ENCODE measurements at places on chromosomes 4 and X.

DNA sequence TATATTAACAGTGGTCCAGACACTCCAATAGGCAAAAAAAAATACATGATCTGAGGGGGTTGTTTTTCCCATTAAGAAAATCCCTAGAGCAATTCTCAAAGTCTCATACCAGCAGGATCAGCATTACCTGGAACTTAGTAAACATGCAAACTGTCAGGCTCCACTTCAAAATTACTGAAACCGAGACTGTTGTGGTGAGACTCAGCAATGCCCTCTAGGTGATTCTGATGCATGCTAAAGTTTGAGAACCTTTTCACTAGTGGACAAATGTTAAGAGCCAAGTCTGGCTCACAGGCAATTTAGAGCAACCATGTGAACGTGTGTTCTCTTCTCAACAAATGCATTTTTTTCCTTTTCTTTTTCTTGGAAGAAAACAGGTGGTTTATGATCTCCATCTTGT lies 30.2 kb downstream of the NEK1 start:
- DNase-seq, result no peak

DNA sequence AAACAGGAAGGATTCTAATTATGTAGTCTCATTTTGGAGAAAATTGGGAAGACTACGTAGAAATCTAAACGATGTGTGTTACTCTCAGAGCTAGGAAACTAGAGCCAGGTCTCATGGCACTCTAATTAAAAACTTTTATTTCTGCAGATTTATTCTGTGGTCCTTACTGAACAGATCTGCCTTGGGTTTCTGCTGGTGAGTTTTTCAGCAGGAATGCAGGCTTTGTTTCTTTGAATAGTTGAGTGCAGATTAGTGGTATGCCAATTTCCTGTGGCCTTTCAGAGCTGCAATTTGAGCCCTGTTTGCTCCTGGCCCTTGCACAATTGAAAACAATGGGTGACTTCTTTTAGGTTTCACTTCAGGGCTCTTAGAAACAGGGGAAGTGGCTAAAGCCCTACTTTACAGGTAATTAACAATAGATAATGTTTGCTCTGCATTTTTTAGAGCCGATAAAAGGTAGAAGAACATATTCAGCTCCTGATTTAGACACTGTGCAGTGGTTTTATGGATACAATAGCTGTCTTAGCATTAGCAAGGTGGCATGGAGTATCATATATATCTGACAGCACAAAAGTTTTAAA lies 21.8 kb downstream of the SPRY1 start:
- no peak for DNase-seq

- DNase-seq, result no peak
These were observed 959 bp upstream of the REST start for GRCh38 chr4:56906489-56907393.

DNA sequence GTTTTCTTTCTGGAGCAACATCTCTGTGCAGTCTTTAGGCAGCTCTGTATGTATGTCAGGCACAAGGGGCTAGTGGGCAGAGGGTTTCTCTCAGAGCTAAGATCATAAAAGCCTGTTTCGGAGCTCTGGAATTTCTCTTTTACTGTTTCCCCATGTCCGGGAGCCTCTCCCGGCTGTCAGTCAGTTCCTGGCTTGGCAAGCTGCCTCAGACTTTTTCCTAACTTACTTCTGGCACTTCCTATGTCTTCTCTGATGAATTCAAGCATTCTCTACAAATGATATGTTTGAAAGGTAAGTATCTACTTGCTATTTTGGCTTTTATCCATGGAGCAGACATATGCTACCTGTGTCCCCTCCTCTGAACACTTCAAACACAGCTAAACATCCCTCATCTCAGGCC lies 129.3 kb upstream of the PGRMC2 start:
- no peak for DNase-seq

- DNase-seq, result peak; percentile 2
These were observed 189.1 kb upstream of the RBPJ start for GRCh38 chr4:26131711-26132110.

DNA sequence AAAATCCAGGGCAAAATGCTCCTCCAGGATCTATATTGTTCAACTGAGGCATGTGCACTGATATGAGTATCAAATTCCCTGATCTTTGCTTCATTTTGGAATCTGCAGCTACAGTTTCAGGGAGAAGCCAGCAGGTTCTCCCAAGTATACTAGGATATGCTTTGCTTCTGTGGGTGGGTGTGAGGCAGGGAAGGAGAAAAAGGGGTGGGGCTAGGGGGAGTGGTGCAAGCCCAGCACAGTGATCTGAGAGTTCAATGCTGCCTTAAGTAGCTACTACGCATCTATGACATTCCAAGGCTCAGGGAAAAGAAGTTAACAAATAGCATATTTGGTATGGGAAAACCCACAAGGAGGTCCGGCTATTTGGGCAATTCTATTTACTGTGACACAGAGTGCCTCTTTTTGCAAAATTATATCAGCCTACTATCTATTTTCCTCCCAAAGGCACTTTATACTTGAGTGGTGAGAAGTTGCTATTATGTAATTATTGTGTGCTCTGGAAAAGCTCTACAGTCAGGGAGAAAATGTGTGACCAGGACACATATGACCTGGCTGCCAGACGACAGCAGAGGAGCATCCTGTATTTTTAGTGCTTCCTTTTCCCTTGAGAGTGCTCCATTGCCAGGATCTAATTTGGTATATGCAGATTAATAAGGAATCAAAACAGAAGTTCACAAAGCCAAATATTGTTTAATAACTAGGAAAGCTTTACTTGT lies 162.0 kb downstream of the RNF150 start:
- no peak for DNase-seq

DNA sequence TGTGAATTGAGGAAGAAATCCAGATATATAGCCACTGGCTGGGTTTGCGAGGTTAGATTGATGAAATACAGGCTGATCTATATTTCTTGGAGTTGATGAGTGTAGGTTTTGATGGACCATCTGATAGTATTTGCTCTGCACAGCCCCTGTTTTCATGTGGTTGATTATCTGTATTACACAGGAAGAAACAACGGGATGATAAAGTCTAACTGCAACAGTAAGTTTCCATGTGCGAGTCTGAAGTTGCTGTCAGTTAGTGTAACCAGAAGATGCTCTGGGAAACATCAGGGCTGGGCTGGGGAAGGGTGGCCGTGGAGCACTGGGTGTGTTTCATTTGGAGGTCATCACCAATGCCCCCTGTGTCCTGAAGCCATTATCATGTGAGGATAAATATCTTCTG lies 148.4 kb upstream of the SFRP2 start:
- DNase-seq, result no peak

GRCh38 chrX:75603833-75604232 lies 81.0 kb upstream of the ZDHHC15 start:
- no peak for DNase-seq

- no peak for DNase-seq
These were observed 15.7 kb downstream of the OFD1 start for GRCh38 chrX:13750204-13750603.

DNA sequence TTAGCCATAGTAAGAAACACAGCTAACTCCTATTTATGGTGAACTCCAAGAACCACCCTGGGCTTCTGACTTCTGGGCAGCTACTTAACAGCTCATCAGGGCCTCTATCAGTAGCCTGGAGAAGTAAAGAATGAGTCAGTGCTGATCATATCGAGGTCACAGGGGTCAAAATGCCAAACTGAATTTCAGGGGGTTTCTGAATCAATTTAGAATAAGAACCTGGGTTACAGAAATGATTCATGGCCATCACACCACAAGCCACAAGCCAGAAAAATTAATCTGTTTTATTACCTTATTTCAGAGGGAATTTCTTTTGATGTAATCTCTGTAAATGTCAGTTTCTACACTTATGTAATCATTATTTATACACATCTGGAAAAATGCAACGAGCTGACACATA lies 64.4 kb downstream of the CHST7 start:
- no peak for DNase-seq

- DNase-seq, result no peak
These were observed 39.3 kb downstream of the DOCK11 start for GRCh38 chrX:118534716-118535493.

DNA sequence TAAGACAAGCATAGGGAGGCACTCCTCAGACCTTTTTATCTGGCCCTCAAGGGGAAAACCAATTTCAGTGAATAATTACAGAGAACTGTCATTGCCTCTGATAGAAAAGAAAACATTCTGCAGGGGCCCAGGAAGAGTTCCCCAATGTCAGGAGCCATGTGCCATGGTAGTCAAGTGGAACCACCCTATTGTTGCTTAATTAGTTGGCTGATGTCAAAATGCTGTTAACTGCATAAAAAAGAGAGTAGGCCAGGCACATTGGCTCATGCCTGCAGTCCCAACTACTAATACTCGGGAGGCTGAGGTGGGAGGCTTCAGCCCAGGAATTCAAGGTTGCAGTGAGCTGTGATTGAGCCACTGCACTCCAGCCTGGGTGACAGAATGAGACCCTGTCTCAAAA lies 28.6 kb upstream of the OGT start:
- DNase-seq, result no peak

DNA sequence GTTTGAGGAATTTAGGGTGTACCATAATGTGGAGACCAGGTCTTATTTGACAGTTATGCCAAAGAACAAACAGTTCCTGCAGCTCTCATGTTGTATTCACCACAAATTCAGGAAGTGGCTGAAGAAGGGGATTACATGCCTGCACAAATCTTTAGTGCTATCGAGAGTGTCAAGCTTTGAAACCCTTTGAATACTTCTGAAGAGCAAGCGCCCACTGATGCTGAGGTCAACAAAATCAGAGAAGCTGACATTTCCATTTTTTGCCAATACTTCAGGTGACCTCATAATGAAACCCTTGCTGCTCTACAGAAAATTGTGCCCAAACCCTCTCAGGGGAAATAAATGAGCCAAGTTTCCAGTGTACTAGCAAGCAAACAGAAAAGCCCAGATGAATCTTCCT lies 28.4 kb downstream of the PAK3 start:
- DNase-seq, result no peak

- no peak for DNase-seq
These were observed 452.0 kb downstream of the GBA3 start for GRCh38 chr4:23144707-23145106.

GRCh38 chr4:6405397-6405706 lies 67.1 kb downstream of the PPP2R2C start:
- no peak for DNase-seq

DNA sequence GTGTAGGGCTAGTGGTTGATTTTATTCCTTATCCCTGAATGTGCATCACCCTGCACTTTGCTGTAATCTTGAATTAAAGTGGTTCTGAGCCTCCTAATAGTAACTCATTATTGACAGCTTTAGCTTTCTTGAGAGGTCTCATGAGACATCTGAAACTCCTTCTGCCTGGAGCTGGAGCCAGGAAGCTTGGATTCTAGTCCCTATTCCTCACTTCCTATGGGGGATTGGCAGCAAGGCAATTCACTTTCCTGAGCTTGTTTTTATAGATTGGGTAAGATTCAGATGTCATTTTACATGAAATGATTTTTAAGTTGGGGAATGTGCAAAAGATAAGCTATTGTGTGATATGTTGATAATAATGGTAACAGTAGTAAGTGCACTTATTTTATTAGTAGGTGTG lies 17.1 kb upstream of the ETNPPL start:
- no peak for DNase-seq

DNA sequence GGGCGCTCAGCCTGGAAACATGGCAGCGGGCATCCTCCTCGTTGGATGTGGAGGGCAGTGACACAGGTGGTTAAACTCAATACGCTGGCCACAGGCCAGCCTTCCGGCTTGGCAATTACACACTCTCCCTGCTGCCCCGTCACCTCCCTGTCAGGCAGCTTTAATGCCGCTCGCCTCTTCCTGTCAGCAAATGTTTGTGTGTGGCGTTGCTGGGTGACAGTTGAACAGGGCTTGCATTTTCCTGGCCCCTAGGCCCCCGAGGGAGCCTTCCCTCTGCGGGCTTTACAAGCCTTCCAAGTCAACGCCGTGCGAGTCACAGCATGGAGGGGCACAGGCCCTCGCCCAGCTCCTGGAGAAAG lies 620.0 kb downstream of the BCOR start:
- no peak for DNase-seq

DNA sequence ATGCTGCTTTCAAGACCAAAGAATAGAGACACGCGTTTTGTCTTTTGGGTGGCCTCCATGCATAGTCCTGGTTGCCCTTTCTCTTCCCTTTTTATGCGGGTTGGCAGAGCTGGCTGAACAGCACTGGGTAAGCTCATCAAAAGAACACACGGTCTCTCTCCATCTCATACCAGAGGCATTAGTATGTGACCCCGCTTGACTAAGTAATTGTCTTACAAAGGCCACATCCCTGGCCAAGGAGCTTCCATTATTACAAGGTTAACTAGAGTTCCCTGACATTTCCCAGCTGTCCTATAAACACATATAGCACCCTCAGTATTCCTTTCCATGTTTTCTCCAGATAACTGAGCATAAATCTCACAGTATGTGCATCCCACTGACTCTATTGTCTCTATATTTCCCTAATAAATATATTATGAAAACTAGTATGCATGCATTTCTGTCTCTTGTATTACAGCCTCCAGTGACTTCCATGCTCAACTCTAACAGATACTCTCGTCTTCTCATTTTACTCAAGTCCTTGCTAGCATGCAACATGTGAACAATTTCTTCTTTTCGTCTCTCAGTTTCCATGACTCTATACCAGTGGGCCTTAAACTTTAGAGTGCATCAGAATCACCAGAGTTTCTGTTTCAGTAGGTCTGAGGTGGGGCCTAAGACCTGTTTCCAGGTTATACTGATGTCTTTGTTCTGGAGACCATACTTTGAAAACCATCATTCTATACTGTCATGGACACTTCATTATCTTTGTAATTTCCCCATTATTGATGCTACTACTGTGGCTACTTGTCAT lies 247.7 kb upstream of the ARSJ start:
- no peak for DNase-seq

GRCh38 chr4:140724760-140725159 lies 31.4 kb downstream of the TBC1D9 start:
- no peak for DNase-seq

GRCh38 chrX:3142259-3143042 lies 101.2 kb downstream of the ARSF start:
- no peak for DNase-seq

GRCh38 chrX:32397562-32398216 lies 813.7 kb downstream of the DMD start:
- no peak for DNase-seq

DNA sequence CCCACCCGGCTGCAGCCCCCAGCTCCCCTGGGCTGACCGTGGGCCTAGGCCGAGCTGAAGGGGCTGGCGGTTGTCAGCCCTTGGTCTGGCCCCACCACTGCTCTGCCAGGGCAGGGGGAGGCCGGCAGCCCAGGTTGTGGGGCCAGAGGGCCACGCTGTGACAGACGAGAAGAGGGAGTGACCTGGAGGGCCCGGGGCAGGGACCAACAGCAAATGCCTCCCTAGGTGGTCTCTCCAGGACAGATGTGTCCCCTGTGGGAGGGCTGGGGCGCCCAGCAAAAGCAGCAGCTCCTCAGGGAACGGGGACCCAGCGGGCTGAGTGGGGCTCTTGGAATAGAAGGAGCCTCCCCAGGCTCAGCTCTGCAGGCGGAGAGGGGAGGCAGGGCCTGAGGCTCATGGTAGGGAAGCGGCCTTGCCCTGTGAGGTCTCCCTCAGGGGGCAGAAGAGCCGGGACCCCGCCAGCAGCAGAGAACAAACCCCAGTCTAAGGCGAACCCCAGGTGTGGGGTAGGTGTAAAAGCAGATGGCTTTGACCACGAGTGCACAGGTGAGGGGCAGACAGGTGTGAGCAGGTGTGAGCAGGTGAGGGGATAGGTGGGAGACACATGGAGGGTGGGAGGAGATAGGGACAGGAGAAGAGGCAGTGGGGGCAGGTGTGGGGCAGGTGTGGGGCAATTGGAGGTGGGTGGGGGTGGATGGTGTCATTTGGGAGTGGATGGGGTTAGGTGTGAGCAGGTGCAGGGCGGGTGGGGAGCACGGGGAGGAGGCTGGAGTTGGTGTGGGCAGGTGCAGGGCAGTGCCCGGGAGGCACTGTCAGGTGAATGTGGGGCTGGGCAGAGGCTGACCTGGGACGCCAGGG lies 34.1 kb upstream of the SPON2 start:
- no peak for DNase-seq

Measured in stimulated activated CD8-positive, alpha-beta memory T cell treated with anti-CD3 and anti-CD28 coated beads, Interleukin-4, amount 100 ng/mL, for 1 hour (primary cell).